ENCODE measurements at places on chromosomes 1 and 21. TPM values are rescaled to one million over a fixed set of nuclear protein-coding genes. Genes with fewer than 3 reads are reported as not detected.

Gene WDR64
- not detected for total RNA-seq

Gene VWA5B1
- total RNA-seq: not detected

Gene CRB1
- total RNA-seq: not detected

Gene NES
- 170 TPM for total RNA-seq

Gene PCP4
- 1.2 TPM for total RNA-seq

Measured in G401 (cell line).